ENCODE measurements at places on chromosomes 16 and 17. TPM values are rescaled to one million over a fixed set of nuclear protein-coding genes. Genes with fewer than 3 reads are reported as not detected.

- no peak overlapping the region for H3K4me3 ChIP-seq
- H3K4me1 ChIP-seq = no peaks in the 10 kb centered on the region
- DNase-seq = no peak
- H3K36me3 ChIP-seq = no peaks in the 10 kb centered on the region
Observed at GRCh38 chr16:61653544-61653943, 382.7 kb downstream of the CDH8 start.

- H3K27ac ChIP-seq = no peak overlapping the region
- no peaks in the 10 kb centered on the region for H3K27me3 ChIP-seq
- no peaks in the 10 kb centered on the region for H3K4me1 ChIP-seq
Observed at GRCh38 chr16:56382459-56382858, 42.9 kb downstream of the AMFR start.

Gene CCL4
- 16.1 TPM for total RNA-seq

Gene KRT40
- not detected for total RNA-seq
